ENCODE measurements at places on chromosomes 12 and 14. TPM values are rescaled to one million over a fixed set of nuclear protein-coding genes. Genes with fewer than 3 reads are reported as not detected.

DNA sequence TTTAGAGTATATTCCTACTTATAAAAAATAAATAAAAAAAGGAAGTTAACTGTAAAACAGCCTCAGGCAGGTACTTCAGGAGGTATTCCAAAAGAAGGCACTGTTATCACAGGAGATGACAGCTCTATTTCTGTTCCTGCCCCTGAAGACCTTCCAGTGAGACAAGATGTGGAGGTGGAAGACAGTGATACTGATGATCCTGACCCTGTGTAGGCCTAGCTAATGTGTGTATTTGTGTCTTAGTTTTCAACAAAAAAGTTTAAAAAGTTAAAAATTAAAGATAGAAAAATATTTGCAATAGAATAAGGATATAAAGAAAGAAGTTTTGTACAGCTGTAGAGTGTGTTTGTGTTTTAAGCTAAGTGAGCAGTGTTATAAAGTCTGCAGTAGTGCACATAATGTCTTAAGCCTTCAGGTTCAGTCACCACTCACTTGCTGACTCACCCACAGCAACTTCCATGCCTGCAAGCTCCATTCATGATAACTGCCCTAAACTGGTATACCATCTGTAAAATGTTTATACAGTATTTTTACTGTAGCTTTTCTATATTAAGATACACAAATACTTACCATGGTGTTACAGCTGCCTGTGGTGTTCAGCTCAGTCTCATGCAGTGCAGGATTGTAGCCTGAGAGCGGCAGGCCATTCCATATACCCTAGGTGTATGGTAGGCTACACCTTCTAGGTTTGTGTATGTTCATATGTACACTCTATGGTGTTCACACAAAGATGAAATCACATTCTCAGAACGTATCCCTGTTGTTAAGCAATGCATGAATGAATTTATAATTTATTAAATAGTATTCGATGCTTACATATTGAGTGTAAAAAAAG, 121.1 kb downstream of the ANO6 start:
- no peaks in the 10 kb centered on the region for H3K27me3 ChIP-seq
- peaks cover 10% of the 10 kb centered on the region for H3K36me3 ChIP-seq
- no peak for DNase-seq

DNA sequence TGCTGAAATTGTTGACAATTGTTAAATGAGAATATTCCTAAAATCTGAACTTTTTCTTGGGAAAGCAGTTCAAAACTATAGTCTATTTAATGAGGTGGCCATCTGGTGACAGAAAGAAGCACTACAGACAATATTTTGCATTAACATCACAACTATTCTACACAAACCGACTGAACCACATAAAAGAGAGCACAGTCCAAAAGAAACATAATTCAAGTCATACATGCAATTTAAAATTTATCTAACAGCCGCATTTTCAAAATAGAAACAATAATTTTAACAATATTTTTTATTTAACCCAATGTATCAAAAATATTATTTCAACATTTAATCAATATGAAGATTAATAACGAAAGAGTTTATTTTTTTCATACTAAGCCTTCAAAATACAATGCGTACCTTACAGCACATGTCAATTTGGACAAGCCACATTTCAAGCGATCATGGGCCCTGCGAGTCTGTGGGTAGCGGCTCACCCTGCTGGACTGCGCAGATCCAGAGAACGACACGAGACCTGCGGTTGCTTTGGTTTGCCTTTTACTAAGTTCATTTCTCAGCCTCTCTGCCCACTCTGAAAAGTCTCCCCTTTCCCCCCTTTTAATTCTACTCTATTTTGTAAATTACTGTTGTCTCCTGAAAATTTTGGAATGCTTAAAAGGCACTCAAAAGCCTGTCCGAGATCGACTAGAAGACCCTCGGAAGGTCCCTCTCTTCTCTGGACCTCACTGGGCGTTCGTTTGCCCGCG, 947 bp upstream of the LRRC9 start:
- peaks cover 9% of the 10 kb centered on the region for H3K4me1 ChIP-seq
- H3K36me3 ChIP-seq = no peaks in the 10 kb centered on the region

GRCh38 chr12:126976579-126976978, 1290.4 kb upstream of the TMEM132C start:
- no peak overlapping the region for H3K4me3 ChIP-seq
- no peaks in the 10 kb centered on the region for H3K36me3 ChIP-seq
- H3K27ac ChIP-seq = no peak overlapping the region
- no peaks in the 10 kb centered on the region for H3K4me1 ChIP-seq
- H3K27me3 ChIP-seq = no peaks in the 10 kb centered on the region

DNA sequence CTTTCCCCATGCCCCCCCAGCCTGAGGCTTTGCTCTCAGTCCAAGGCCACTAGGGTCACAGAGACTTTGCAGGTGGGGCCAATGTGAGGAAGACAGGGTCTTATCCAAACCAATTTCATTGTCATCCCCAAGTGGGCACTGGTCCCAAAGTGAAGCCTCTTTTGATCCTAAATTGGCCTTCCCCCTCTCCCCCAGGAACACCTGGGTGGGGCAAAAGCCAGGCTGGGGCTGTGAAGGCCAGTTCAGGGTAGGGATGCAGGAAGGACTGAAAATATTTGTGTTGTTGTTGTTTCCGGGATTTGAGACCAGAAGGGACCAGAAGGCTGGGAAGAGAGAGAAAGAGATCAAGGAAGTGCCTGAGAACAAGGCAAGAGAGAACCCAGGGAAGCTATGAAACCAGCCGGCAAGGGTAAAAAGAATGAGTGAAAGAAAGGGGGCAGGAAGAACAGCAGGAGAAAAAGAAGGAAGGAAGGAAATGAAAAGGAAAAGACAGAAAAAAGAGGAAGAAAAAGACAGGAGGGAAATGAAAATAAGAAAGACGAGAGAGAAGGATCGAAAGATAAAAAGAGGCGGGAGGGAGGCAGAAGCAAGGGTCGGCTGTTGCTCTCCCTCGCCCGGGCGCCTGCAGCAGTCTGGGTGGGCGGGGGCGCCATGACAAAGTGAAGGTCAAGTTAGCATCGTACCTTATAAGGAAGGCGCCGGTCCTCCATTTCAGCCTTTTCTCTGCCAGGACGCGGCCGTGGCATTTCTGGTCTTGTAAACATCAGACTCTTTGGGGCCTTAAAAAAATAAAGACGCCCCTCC, 7.4 kb upstream of the HOXC11 start:
- no peak overlapping the region for H3K4me3 ChIP-seq
- peaks cover 100% of the 10 kb centered on the region for H3K27me3 ChIP-seq
- H3K27ac ChIP-seq = no peak overlapping the region
- H3K4me1 ChIP-seq = peaks cover 5% of the 10 kb centered on the region

DNA sequence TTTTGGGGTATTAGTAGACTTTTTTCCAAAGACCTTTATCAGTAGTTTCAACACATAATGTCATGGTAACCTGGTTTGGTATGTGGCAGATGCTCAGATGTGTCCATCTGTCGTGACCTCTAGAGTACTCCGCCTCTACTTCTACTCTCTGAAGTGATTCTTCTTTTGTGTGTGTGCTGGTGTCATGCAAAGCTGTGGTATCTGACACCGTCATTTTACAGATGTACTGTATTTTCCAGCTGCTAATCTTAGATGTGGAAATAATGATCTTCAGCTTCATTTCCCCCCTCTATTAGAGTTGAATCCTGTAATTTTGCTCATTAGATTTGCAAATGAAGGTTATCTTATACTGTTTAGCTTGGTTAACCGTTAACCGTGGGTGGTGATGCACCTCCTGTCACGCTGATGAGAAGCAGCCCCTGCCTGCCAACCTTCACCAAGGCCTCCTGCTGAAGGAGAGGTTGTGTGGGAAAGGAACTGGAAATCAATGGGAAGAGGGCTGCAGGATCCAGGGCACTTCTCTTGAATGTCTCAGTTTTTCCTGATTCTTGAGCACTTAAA, 222.4 kb upstream of the AMIGO2 start:
- H3K4me1 ChIP-seq = no peaks in the 10 kb centered on the region
- H3K4me3 ChIP-seq = no peak overlapping the region
- no peaks in the 10 kb centered on the region for H3K36me3 ChIP-seq
- DNase-seq = no peak
- H3K27ac ChIP-seq = no peak overlapping the region
- no peaks in the 10 kb centered on the region for H3K27me3 ChIP-seq

Gene SELPLG
- total RNA-seq = 28.3 TPM

Gene TNFAIP2
- total RNA-seq = 76.5 TPM

Gene TMEM30B
- total RNA-seq = 20.9 TPM
